ENCODE measurements at places on chromosomes 3 and 15.
A peak's percentile ranks its signal among the peaks of the same experiment; 100 is the strongest.

DNA sequence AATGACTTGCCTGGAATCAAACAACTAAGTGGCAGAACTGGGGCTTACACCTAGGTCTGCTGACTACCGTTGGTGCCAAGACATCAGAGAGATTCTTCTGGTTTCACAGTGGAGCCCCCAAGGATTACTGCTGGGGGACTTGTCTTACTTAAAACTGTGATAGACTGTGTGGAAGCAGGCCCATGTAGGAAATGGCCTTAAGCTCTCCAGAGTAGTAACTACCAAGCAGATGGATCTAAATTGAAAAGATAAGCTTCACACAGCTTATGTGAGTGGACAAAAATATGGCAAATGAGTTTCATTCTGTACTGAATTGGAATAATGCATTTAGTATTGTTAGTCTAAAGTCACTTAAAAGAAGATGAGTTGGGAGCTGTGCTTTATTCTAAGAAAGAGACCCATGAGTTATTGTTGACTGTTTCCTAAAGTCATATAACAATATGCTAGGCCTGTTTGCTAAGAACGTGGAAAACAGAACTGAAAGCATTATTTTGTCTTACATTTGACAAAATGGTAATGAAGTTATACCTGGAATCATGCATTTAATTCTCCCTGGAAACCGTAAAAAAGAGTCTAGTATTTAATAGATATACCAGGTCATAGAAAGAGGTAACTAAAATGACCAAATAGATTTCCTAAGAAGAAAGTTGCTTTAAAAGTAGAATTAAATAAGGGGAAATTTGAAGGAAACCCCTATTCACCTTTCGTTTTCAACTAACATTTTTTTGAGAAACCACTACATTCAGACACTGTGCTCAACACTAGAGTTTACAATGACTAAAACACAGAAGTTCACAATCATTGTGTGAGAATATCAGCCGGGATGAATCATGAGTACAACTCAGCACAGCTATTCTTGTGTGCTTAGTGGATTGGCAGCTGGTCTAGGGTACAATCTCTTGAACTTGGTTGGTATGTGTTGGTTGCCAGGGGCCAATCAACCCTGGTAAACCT is 13.0 kb upstream of the MAPK6 start:
- DNase-seq, result no peak

- no peak for DNase-seq
These were observed 26.4 kb downstream of the PEAK1 start for GRCh38 chr15:77393471-77393840.

GRCh38 chr3:5250467-5251195 is 63.1 kb downstream of the EDEM1 start:
- DNase-seq, result no peak

GRCh38 chr3:52001443-52001974 is 5.8 kb upstream of the RPL29 start:
- peak; percentile 88 for DNase-seq

DNA sequence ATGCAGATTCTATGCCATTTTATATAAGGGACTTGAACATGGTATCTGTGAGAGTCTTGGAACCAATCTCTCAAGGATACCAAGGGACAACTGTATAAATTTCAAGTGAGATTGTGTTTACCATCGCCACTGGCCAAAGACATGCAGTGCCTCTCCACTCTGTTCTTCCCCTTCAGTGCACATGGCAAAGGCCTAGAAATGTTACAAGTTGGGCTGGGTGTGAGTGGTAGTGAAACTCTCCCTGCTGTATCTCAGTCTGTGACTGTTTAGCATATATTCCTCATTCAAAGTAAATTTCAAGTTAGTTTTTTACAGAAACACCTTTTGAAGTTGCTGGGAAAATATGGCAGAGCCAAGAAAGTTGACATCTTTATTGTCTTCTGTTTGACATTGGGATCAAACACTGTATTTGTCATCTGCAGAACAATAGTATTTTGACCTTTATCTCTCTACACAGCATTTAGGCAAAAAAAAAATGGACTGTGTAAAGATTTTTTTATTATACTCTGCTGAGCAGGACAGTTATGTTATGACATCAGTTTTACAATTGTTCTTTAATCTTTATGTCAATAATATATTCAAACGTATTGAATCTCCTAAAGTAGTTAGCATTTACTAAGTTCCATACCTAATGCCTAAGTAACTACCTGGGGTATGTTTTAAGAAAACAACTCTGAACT is 101.4 kb downstream of the CCNL1 start:
- DNase-seq, result no peak

DNA sequence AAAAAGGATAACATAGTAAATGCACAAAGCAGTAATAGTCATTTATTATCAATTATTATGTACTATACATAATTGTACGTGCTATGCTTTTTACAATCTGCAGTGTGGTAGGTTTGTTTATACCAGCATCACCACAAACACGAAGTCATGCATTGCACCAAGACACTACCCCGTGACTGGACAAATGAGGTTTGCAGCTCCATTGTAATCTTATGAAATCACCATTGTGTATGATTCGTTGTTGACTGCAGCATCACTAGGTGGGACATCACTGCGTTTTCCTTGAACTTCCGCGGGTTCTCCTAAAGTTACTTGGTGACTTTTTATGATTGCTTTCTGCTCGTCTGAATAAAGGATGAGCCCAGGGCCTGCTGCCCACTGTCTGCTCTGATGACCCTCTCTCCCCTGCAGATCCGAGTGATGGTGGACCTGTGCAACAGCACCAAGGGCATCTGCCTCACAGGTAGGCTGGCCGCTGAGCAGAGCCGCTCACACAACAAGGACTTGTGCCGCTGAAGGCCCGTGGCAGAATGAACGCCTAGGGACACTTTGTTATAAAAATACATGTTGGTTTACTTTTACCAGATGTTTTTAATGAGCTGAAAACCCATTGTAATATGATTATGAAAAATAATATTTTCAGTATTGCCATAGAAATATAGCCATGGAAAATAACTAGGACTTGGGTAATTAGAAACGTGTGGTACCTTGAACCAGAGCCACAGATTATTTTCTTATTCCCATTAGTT is 35.8 kb downstream of the GLDN start:
- no peak for DNase-seq

DNA sequence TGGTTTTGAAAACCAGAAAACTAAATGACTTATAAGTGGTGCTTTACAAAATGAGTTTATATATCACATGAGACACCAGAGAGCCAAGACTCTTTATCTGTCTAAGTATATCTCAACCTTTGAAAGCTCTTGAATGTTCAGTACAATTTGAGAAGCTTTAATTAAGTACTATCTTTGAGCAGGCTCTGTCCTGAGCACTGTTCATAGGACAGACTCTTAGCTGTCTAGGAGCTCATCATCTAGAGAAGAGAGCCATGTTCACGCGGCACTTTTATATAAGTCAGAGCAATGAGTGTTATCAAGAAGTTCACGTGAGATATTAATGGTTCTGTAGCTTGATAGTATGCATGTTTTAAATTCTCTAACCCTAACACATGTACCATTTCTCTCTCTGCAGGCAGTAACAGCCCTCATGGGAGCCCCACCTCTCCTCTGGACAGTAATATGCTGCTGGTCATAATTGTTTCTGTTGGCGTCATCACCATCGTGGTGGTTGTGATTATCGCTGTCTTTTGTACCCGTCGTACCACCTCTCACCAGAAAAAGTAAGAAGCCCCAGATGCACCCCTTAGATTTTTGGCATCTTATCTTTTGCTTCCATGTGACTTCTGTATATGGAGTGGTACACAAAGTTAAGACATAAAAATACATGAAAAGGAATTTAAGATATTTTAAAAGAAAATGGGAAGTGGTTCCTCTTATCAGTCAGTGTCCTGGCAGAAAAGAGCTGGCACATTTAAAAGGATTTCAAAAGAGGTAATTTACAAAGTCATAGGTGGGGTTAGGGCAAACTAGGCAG is 86.0 kb downstream of the HCN4 start:
- DNase-seq, result no peak

DNA sequence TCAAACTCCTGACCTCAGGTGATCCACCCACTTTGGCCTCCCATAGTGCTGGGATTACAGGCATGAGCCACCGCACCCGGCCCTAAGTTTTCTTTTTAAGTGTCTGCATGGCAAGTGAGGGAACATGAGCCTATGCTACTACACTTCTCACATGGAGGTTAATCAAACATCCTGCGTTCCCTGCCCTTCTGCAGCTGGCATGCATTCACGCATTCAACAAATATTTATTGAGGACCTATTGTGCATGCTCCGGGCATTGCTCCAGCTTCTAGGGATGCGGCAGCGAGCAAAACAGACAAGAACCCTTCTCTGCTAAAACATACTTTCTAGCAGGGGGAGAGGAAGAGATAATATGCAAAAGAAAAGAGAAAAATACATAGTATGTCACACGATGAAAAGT is 42.6 kb upstream of the ACKR4 start:
- DNase-seq, result no peak

DNA sequence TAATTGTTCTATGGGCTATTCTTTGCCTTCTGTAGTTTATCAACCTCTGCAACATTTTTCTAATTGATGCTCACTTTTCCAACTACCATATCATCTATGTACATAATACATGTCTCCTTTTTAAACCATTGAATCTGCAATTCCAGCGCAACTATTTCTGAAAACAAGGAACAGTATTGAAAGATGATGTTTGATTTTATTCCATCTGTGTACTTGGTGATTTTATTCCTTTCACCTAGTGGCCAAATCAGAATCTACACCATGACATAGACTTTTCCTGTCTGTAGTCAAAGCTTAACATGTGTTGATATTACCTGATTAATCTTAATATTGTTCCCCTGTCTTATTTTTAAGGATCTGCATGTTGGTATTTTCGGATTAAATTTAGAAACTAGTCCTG is 13.0 kb downstream of the NKTR start:
- DNase-seq, result no peak

DNA sequence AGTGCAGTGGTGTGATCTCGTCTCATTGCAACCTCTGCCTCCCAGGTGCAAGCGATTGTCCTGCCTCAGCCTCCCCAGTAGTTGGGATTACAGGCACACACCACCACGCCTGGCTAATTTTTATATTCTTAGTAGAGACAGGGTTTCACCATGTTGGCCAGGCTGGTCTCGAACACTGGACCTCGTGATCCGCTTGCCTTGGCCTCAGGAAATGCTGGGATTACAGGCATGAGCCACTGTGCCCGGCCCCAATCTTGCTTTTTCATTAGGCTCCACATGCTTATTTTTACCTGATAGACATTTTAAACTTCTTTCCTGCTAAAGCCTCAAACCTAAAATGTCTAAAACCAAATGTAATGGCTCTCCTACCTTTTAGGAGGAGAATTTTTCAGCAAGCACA is 817.0 kb upstream of the NECTIN3 start:
- DNase-seq, result no peak

GRCh38 chr3:76679541-76679940 is 360.4 kb upstream of the ROBO2 start:
- no peak for DNase-seq

DNA sequence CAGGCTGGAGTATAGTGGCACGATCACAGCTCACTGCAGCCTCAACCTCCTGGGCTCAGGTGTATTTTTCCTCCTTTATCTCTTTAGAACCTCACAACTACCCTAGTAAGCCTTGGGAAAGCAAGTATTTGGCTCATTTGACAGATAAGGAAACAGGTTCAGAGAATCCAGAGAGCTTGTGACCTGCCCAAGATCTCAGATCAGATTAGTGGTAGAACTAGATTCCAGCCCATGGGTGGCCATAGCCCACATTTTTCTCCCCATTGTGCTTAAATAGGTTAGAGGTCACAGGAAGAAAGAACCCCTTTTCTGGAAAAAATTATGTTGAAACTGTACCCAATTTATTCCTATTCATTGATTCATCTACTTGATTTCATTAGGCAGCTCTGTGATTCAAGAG is 64.3 kb downstream of the TSC22D2 start:
- no peak for DNase-seq

DNA sequence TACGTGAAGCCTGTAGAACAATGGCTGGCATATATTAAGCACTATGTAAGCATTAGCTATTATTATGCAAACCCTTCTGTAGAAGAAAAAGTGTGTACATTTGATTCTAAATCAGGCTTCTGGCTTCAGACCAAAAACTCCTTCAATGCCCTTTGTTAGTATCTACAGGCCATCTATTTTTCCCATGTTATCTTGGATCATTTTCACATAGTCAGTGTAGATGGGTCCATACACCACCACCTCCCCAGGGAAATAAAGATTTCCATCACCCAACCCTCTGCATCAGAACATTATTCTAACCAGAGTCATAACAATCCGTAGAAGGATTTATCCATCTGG is 8.0 kb upstream of the KLHL6 start:
- DNase-seq, result no peak

DNA sequence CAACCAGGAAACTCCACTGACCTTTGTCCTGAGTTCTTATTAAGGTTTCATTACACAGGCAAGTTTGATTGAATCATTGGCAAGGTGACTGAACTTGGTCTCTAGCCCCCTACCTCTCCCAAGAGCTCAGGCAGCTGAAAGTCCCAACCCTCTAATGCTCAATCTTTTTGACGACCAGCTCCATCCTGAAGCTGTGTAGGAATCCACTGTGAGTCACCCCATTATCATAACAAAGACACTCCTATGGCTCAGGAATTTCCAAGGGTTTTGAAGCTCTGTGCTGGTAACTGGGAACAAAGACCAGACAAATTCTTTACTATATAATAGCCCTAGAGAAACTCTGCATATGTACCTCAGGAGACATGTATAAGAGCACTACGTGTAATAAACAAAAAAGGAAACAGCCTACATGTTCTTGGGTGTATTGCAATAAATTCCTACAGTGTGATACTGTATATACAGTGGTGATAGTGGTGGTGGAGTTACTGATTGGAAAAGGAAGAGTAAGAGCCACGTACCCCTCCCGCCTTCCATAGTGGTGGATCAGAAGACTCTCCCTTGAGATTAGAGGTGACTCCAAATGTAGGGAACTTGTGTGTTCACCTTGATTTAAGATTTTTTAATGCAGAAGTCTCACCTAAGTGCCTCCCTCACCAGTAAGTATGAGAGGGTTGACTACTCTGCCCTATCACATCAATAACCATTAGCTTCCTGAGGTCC is 116.6 kb downstream of the ST8SIA2 start:
- no peak for DNase-seq

DNA sequence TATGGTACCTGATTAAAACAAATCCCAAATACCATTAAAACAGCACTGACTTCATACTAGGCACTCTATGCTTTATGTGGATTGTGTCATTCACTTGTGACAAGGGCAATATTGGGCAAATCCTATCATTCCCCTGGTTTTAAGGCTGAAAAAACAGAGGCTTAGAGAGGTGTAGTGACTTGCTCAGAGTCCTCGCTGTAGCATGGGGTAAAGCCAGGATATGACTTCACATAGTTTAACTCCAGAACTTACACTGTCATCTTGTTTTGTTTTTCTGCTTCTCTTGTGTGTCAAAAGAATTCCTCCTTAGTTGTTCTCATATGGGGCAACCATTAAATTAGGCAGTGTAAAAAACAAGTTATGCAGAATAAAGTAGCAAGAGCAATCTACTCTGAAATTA is 40.3 kb upstream of the ICE2 start:
- DNase-seq, result no peak

- no peak for DNase-seq
These were observed 263.9 kb upstream of the TGFBR2 start for GRCh38 chr3:30342318-30343060.

- DNase-seq, result no peak
These were observed 29.3 kb downstream of the ZNF710 start for GRCh38 chr15:90030376-90030775.
